ENCODE measurements at places on chromosomes 11 and 22.

DNA sequence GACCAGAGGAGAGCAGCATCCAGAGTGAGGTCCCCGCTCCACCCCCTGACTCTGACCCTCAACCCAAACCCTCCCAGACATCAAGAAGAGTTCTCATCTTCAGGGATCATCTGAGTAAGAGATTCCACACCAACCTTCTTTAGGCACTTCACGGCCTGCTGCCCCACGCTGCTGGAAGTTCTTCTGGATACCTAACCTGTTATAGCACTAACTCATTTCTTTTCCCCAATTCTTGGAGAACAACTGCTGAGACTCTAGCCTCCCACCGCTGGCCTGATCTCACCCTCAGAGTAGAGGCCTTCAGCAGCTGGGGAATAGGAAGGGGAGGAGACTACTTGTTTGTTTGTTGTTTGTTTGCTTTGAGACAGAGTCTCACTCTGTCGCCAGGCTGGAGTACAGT lies 7.3 kb downstream of the TMPRSS13 start:
- no peak for DNase-seq

GRCh38 chr11:101553891-101554292 lies 29.9 kb downstream of the TRPC6 start:
- no peak for DNase-seq

DNA sequence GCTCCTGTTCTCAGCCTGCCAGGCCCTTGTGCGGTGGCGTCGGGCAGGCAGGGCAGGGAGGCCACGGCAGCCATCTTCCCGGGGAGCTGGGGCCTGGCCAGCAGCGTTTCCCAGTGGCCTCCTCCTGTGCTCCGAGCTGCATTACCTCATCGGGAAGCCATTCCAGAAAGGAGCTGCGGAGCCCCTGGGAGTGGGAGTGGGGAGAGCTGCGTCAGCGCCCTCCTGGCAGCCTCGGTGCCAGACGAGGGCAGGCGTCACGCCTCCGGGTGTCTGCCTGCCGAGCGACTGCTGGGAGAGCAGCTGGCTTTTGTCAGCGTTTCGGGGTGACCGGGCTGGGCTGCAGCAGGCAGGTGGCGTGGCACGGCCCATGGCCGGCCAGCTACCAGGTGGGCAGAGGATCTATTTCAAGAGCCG lies 30.9 kb upstream of the WNT7B start:
- DNase-seq: no peak

GRCh38 chr22:25492841-25493734 lies 71.4 kb upstream of the GRK3 start:
- no peak for DNase-seq

DNA sequence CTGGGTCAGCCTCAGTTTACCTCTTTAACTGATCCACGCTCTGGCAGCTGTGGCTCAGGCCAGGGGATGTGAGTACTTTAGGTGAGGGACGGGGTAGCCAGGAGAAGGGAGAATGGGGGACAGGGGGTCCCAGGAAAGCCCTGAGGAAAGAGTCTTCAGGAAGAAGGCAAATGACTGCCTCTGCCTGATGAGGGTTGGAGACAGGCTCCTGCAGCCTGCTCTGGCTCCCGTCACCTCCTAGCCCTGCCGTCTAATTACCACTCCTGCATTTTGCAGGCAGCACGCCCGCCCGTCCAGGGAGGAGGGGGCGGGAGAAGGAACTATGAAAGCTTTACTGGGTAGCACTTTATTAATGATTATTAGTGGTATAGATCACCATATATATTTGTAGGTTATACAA lies 116.6 kb downstream of the CEP164 start:
- no peak for DNase-seq

GRCh38 chr11:134878785-134879184 lies 466.7 kb upstream of the B3GAT1 start:
- DNase-seq: no peak

DNA sequence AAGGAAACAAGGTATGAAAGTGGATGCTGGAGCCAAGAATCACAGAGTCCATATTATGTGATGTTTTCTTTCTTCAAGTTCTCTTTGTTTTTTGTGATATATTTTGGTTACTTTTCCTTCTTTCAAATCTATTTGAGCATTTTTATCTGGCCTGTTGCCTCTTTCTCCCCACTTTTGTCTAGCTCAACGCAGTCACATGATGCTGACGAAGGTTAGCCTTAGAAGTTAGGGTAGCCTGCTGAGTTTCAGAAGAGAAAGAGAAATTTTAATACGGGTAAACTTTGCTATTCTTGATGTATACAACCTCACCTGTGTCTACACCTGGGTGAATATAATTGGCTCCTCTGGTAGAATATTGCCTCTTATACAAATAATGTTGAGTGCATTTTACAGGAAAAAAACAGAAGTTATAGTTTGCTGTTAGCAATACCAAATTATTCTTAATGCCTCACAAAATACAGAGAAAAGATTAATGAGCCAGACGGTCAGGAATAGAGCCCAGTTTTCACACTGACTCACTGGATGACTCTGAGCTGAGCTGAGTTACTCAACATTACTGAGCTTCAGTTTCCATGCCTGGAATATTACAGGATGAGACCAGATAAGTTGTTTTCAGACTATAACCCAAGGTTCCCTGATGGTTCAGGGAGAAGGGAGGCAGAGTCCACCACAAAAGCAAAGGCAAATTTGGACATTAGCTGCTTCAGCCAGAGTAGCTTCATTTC lies 161.6 kb upstream of the BDNF start:
- no peak for DNase-seq

DNA sequence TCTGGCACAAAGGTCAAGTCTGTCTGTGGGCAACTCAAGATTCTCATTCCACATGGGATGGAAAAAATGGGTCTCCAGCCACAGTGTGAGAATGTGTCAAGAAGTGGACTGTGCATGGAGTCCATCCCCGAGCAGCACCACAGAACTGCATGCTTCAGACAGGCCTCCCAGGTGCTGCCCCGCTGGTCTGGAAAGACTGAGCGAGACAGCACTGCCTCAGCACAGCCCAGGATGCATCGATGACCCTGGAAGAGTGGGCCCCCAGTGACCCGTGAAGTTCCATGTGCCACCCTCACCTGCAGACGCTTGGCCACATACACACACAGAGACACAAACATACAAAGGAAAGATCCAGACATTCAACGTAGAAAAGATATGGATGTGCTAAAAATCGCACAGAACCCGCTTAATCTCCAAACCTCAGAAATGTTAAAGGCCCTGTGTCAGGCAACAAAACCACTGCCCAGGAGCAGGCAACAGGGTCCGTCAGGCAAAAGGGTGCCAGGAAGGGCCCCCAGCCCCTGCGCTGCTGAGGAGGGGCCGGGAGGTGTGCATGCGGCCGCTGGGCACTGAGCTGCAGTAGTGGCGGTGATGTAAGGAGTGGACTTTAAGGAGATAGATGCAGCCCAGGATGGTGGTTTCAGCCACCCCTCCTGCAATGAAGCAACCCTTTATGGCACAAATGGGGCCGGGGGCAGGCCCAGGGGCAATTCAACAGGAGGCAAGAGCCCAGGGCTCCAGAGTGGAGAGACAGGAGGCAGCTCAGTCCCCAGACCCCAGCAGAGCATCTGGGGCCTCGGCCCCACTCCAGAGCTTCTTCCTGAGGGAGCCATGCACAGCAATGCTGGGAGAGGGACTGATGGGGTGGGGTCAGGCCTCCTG lies 84.7 kb downstream of the DGCR2 start:
- DNase-seq: no peak

- DNase-seq: no peak
Measured at GRCh38 chr22:19167106-19167869, 11.2 kb downstream of the SLC25A1 start.

DNA sequence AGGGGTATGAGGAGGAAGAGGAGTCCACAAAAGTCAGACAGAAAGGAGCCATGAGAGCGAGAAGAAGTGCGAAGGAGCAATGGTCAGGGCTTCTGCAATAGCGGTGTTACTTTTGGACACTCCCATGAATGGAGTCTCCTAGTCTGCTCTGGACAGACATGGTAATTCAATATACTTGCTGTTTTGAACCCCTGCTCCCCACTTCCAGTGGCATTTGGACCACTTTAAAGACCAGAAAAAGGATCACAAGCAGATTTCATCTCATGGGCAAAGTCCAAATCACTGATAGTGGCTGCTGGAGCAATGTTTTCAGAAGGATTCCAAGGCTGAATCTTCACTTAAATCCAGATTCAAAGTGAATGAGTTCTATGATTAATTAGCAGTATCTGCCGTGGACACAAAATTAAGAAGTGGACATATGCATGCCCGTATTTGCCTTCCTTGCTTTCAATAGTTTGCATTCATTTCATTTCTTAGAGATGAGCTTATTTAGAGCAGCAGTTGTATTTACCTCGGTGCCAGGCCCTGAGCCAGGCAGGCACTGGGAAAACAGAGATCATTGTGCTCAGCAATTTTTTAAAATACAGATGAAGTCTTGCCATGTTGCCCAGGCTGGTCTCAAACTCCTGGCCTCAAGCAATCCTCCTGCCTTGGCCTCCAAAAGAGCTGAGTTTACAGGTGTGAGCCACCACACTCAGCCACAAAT lies 72.0 kb downstream of the SLC1A2 start:
- DNase-seq: no peak

DNA sequence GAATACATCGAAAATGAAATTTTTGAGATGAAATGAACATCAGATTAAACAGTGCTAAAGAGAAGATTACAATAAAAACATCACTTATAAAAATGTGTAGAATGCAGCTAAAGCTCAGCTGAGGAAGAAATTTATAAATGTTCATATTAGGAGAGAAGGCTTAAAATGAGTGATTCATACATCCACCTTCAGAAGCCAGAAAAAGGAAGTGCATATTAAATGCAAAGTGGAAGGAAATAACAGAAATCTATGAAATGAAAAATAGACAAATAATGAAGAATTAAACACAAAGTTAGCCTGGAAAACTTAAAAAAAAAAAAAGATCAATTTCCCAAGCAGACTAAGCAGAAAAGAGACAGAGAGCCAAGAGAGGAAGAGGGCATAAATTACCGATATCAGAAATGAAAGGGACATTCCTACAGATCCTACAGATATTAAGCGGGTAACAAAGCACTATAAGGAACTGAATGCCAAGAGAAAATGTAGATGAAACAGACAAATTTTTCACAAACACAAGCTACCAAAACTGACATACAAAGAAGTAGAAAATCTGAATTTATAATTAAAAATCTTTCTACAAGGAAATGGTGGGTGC lies 7.2 kb upstream of the MOB2 start:
- no peak for DNase-seq

DNA sequence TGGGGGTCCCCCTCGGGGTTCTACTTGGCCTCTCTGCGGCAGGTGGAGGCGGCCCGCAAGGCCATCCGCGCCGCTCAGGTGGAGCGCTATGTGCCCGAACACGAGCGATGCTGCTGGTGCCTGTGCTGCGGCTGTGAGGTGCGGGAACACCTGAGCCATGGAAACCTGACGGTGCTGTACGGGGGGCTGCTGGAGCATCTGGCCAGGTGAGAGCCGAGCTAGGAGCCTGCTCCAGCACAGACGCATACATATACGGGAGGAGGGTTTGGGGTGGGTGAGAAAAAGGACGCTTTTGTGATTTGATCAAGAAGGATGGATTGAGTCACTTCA lies 415 bp downstream of the CENATAC start:
- DNase-seq: no peak

DNA sequence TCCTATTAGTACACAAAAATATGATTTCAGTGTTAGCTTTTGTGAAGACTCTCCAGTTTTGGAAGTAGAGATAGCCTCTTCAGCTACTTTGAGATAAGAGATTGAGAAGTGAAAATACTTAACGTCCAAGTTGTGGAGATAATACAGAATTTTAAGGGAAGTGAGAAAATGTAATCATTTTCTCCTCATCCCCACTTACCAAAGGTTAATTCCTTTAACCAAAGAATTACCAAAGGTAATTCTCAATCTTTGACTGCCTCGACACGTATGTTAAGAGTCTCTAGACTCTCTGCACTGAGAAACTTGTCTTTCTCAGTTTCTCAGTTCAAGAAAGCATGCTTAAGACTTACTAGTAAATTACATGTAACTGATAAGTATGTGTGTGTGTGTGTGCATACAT lies 15.3 kb downstream of the C11orf54 start:
- no peak for DNase-seq

GRCh38 chr11:127451861-127452260 lies 451.3 kb upstream of the KIRREL3 start:
- DNase-seq: no peak

DNA sequence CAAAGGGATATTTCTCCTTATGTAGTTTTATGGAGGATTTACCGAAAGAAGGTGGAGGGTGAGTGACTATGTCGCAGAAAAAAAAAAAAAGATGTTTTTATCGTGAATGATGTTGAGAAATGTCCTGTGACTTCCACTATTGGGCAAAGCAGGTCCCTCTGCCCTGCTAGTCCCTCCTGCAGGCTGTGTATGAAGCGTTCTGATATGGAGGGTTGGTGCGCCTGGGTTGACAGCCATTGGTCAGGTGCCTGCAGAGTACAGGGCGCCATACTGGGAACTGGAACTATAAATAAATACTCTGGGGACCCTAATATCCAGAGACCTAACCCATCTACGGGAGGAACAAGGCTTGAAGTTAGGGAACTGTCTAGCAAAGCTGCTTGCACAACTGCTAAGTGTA lies 1.5 kb downstream of the IL17RA start:
- DNase-seq: no peak

DNA sequence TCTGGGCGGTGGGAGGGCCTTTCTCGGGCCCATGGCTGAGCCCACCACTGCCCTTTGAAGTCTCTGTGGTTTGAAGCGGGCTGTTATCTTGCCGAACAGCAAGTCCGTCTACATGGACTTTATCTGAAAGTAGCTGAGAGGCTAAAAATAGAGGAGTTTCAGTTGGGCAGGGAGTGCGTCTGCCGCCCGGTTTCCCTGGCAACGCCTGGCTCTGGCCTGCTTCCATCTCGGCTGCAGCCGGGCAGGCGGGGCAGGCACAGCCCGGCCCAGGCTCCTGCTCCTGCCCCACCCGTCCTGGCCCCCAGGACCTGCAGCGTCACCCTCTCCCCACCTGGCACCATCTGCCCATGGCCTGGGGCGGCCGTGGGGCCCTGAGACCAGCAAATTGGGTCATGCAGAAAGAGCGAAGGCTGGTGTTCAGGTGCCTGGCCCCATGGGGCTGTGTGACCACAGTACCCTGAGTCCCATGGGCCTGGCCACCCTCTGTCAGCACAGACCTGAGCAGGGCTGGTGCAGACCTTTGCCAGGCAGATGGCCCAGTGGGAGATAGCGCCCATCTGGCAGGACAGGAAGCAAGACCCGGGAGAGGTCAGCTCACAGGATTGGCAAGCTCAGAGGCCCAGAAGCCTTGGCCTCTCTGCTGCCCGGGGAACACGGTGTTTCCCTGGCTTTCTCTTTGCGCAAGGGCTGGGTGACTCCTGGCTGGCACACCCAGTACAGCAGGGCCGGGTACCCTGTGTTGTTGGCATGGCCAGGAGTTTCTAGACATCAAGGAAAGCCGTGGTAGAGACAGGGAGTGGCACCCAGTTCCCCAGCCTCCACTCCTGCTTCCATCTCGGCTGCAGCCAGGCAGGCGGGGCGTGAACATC lies 79.1 kb upstream of the KCNQ1OT1 start:
- no peak for DNase-seq

GRCh38 chr11:6727971-6728760 lies 43.6 kb downstream of the OR2AG2 start:
- no peak for DNase-seq

GRCh38 chr22:34243023-34243422 lies 322.7 kb upstream of the LARGE1 start:
- no peak for DNase-seq
